ENCODE measurements at places on chromosomes 4 and X.

GRCh38 chr4:104235967-104236366, 258.7 kb downstream of the CXXC4 start:
- DNase-seq = peak; percentile 35

- no peak for DNase-seq
These were observed 53.1 kb downstream of the TIGD2 start for GRCh38 chr4:89164400-89164799.

- DNase-seq = no peak
These were observed 337 bp downstream of the STIM2 start for GRCh38 chr4:26860922-26861433.

GRCh38 chr4:163194593-163194992, 27.9 kb upstream of the NAF1 start:
- DNase-seq = no peak

- DNase-seq = no peak
These were observed 66.7 kb downstream of the GPRASP3 start for GRCh38 chrX:102787283-102787682.

DNA sequence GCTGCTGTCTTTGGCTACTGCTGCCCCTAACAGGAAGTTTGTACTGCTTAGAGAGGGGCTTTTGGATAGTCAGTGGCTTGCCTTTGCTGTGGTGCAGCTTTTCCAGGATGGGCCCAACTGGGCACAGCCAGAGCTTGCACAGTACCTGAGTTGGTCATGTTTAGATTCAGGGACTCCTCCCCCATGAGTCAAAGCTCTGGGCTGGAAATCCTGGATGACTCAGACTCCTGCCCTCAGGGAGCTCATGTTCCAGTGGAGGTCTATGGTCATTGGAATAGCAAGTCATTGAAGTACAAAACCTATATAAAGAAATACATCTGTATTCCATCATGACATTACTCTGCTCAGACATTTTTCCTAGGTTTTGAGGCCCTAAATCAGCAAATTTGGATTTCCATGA, 66.7 kb upstream of the PJA1 start:
- DNase-seq = no peak

- DNase-seq = no peak
These were observed 60.7 kb downstream of the TBC1D9 start for GRCh38 chr4:140695483-140695882.

DNA sequence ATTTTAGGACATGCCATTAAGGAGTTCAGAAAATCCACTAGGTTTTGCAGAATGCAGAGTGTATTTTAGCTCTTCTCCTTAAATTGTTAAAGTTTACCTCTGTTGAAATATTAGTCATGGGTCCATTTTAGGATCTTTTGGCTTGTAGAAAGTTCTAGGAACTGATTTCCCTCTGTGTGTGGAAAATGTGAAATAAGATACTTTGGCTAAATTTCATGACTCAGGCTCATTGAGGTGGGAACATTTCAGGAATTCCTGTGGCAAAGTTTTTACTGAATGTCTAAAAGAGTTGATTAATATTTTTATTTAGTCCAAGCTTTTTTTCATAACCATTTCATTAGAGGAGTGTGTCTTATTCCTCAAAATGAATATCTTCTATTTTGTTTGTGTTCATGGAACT, 7.0 kb downstream of the FHIP1A start:
- DNase-seq = no peak

- DNase-seq = peak; percentile 65
These were observed 54.6 kb upstream of the RAPGEF2 start for GRCh38 chr4:159048166-159048886.

GRCh38 chr4:113760094-113760794, 1.3 kb downstream of the CAMK2D start:
- no peak for DNase-seq
